ENCODE measurements at places on chromosomes 16 and 17.

DNA sequence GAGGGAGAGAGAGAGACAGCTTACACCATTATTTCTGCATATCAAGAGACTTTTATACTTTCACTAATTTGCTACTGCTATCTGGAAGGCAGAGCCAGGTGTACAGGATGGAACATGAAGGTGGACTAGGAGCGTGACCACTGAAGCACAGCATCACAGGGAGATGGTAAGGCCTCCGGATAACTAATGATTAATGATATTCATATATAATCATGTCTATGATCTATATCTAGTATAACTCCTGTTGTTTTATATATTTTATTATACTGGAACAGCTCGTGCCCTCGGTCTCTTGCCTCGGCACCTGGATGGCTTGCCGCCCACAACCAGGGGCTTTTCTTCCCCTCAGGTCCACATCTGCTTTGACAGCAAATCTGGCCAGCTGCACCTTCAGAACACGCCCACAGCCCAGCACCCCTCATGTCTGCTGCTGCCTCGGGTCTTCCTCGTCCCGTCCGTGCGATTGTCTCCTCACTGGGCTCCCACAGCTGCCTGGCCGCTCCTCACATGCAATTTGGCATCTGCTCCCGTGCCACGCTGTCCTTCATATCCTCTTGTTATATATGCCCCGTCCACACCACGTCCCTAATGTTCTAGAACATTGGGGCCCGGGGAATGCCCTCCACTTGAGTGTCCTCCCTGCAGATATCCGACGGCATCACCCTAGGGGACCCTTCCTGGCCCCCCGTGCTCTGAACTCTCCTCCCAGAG lies 10.2 kb upstream of the DEF8 start:
- no peak for DNase-seq

GRCh38 chr17:58632324-58633314 lies 59.2 kb downstream of the TEX14 start:
- no peak for DNase-seq

GRCh38 chr17:50687200-50688066 lies 20.3 kb downstream of the ANKRD40 start:
- peak; percentile 67 for DNase-seq

DNA sequence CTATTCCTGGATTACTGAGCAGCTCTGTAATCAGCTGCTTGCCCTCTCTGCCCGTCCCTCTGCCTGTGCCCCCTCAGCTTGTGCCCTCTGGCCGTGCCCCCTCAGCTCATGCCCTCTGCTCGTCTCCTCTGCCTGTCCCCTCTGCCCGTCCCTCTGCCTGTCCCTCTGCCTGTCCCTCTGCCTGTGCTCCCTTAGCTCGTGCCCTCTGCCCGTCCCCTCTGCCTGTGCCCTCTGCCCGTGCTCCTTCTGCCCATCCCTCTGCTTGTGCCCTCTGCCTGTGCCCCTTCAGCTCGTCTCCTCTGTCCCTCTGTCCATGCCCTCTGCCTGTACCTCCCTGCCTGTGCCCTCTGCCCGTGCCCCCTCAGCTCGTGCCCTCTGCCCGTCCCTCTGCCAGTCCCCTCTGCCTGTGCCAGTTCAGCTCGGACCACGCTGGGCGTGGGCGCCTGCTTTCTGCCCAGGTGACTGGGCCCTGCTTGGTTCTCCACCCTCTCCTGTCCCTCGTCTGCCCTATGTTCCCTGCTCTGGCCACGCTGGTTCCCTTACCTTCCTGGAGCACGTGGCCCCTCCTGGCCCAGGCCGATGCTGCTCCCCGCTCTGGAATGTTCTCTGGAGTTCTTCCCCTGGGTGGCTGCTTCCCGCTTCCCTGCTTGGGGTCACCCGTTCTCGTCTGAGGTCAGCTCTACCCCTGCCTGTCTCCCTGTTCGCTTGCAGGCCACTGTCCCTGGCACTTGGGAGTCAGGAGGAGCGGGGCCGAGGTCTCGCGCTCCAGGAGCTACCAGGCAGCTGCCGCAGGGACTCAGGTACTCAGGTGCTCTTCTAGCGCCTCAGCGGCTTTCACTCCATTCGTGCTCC lies 63.9 kb downstream of the BANP start:
- no peak for DNase-seq

GRCh38 chr17:17845046-17845775 lies 8.4 kb upstream of the SREBF1 start:
- no peak for DNase-seq

- DNase-seq: no peak
Measured at GRCh38 chr17:76048025-76048605, 21.0 kb upstream of the EVPL start.

GRCh38 chr17:21359483-21359840 lies 16.7 kb upstream of the KCNJ12 start:
- no peak for DNase-seq

GRCh38 chr17:53148058-53148457 lies 674.7 kb upstream of the KIF2B start:
- no peak for DNase-seq

DNA sequence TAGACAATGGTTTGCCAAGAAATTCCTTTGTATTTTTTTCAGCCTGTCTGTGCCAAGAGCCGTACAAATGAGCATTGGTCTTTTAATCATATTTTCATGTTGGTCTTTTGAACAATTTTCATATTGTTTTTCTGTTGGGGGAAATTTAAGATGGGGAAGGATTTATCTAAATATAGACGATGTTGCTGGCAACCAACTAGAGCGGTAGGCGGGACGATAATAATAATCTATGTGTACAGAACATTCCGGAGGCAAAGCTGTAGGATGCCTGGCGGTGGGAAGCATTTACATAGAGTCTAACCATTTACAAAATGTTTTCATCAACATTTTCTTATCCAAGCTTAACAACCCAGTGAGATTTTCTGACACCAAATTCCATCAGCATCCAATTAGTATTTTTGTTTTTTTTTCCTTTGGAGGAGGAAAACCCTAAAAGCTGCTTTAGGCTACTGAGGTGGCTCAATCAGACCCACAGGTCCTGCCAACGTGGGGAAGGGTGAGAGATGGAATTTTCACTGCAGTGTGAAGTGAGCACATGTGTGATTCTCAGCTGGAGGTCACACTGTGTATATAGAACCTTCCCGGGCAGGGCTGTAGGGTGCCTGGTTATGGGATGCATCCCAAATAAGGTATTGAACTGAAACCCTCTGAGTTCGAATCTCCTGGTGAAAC lies 11.7 kb upstream of the SEC14L1 start:
- no peak for DNase-seq

Data from amniotic epithelial cell (primary cell).